Stimulated activated CD4-positive, alpha-beta T cell treated with anti-CD3 and anti-CD28 coated beads, Interleukin-12 subunit alpha, Interleukin-12 subunit beta, amount 100 ng/mL, for 24 hours (primary cell): ENCODE measurements at places on chromosomes 3 and 15.
A peak's percentile ranks its signal among the peaks of the same experiment; 100 is the strongest.

DNA sequence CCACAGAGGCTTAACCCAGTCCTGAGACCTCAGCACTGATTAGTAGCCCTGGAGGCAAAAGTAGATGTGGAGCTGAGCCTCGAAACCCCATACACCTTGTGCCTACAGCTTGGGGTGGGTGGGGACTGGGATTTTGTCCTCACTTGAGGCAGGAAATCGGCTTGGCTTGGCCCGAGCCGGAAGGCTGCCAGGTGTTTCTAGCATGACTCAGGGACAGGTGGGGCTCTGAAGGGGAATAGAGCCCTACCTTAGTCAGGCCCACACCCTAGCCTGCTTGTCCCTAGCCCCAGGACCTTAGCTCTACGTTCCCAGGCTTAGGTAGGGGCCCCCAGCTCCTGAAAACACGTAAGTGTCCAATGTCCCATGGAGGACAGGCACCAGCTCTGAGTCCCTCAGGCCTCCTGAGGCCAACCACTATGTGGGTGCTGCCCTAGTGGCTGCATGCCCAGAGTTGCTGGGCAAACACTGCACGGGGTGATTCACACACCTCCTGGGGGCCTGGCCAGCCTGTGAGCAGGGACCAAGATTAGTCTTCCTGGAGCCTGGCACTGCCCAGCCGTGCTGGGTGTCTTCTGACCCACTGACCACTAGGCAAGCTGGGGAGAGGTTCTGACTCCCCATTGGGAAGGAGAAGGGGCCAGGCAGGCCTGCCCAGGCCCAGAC, 3.1 kb downstream of the MST1R start:
- no peak for DNase-seq

DNA sequence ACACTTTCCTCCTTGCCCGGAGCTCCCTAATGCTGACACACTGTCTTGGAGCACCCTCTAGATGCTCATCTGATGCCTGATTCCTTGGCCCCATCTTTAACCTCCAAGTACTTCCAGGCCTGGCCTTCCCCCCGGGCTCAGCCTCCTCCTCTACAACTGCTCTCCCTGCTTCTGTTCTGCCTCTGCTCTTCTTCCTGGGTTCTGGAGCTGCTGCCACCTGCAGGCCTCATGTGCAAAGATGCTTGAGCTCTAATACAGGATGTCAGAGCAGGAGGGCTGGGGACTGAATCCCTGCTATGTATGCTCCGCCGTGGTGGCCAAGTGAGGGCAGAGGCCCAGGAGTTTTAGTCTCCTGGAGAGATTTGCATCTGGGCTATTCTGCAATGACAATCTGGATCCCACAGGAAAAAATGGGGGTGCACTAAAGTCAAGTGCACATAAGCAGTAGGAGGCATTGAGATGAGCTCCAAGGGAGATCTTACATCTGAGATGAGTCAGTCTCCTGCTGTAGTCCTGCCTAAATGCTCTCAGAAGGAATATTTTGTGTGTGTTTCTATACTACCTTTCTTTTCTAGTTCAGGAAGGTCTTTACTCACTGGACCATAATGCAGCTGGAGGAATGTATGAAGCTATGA, 296.3 kb downstream of the UACA start:
- DNase-seq = no peak

DNA sequence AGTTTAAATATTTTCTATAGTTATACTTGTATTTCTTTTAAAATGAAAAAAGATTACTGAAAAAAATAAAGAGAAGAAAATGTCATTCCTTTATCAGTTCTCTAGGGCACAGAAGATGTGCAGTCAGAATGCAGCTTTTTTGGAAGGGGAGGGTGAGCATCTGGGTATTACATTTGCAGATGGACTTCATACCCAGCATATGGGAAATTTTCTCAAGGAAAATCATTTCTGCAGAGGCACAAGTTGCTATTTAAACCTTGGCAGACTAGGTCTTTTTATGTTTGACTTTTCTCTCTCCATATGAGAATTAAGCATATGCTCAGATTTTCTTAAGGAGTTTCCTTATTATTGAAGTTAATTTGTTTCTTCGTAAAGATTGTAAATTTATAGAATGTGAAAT, 39.5 kb upstream of the ZNF385D start:
- no peak for DNase-seq

DNA sequence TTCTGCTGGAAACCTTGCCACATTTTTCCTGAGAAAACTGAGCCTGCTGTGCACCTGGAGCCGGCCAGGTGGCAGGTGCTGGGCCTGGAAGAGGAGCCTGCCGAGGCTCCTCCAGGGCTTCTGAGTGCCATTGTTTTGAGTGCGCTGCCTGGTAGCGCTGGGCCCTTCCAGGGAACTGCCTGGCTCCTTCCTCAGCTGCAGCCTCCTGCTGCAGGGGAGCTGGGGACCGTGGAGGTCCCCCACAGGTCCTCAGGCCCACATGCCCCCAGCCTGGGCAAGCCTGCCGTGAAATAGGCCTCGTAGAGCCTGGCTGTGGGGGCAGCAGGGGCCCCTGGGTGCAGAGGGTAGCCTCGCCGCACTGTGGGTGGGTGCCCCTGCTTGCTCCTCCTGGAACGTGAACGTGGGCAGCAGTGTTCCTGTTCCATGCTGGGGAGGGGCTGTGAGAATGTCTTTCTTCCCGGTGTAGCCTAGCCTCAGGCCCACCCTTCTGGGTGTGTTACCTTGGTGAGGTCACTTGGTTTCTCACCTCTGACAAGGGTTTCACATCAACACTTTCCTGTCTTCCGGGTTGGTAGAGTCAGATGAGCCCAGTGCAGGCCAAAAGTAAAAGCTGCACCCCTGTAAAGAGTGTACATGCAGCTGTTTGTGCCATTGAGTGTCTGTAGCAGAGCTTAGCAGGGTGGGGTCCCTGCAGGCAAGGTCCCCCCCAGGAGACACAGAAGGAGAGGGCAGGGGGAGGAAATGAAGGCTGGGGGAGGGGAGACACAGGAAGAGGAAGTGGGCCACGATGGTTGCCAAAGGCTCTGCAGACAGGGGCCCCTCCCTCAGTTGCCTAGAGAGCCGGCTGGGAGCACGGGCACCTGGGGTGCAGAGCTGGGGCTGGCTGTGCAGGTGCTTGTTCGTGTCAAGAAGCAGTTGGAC, 34.5 kb downstream of the KLF13 start:
- no peak for DNase-seq

- no peak for DNase-seq
Measured at GRCh38 chr15:22884344-22884743, 45.9 kb downstream of the NIPA2 start.

DNA sequence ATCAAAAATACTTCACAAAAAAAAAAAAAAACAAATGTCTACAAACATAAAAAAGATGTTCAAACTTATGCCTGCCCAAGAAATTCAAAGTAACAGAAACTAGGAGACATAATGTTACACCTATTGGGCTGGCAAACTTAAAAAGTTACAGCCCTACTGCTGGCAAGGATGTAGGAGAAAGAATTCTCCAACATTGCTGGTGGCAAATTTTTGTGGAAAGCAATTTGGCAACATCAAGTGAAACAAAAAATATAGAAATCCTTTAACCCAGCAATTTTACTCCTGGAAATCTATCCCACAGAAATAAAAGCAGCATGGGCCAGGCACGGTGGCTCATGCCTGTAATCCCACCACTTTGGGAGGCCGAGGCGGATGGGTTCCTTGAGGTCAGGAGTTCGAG, 73.2 kb downstream of the STAG1 start:
- DNase-seq = no peak

DNA sequence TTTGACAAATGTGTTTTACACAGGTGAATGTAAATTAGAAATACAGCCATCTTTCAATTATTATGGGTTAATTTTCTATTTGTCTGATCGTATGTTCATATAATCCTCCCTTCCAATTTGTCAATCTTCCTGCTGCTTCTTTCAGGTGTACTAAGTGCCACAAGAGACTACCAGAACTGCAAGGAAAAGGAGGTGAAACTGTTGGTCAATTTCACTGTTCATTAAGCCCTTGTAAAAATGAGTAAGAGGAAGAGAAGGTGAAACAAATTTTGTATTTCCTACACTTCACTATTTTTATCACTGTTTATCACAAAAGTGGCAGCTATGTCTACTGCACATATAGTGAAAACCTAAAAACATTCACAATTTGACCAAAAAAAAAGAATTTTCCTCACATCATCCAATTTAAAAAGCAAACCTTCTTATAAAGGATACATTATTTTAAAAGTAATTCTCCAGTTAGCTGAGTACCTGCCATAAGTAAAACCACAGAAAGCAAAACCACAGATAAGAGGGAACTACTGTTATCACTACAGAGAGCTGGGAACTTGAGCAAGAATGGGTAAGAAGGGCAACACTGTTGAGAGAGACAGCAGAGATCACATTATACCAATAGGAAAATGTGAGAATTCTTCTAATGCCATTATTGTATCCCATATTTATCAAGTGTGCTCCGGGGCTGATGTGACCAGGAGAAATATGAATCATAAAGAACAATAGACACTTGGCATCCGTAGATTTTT, 163.0 kb downstream of the TBC1D5 start:
- no peak for DNase-seq

- DNase-seq = no peak
Measured at GRCh38 chr15:91075739-91076138, 24.3 kb upstream of the SV2B start.

GRCh38 chr3:12963922-12964701, 109.1 kb downstream of the IQSEC1 start:
- no peak for DNase-seq

GRCh38 chr3:159763602-159764489, 224.8 kb upstream of the IL12A start:
- DNase-seq = peak; percentile 29

DNA sequence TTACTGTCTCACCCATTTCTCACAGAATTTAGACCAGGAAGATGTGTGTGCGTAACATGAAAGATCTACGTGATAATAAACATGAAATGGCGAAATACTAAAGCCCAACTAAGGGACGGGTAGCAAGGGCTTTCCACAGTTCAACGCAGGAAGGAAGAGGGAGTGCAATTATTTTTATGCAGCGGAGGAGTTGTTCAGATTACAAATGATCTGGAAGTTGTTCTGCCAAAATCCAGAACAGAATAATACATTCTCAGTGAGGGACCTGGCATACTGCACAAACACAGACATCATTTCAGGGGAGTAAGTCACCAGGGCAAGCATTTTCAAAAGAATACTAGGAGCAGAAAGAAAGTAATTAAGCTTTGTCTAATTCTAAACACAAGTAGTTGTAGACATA, 133.6 kb upstream of the RAP2B start:
- no peak for DNase-seq

DNA sequence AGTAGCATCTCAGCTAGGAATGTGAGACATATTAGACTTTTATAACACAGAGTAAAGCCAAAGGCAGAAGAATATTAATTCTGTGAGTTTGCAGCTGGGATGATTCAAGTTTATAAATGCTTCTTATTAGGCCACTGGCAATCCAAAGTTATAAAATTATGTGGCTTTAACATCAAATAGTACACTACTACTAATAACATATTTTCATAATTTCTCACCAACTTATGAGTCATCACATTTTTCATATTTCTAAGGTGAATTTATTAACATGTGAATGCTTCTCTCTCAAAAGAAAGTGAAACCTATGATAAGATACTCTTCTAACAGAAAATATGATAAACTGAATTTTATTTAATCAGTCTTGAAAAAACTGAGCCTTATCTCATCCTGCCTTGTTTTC, 1348.2 kb upstream of the ALCAM start:
- no peak for DNase-seq

DNA sequence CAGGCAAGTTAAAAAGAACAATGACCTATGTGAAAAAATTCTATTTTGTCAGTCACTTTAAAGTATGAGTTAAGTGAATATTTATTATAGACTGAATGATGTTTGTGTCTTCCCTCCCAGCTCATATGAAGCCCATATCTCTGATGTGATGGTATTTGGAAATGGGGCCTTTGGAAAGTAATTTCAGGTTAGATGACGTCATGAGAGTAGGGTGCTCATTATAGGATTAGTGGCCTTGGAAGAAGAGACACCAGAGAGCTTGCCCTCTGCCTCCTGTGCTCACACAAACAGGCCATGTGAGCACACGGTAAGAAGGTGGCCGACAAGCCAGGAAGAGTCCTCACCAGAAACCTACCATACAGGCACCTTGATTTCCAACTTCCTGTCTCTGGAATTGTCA, 138.8 kb upstream of the TNIK start:
- DNase-seq = no peak

GRCh38 chr3:71348001-71348632, 235.4 kb downstream of the FOXP1 start:
- no peak for DNase-seq

GRCh38 chr3:15556512-15556911, 35.0 kb upstream of the COLQ start:
- DNase-seq = no peak

DNA sequence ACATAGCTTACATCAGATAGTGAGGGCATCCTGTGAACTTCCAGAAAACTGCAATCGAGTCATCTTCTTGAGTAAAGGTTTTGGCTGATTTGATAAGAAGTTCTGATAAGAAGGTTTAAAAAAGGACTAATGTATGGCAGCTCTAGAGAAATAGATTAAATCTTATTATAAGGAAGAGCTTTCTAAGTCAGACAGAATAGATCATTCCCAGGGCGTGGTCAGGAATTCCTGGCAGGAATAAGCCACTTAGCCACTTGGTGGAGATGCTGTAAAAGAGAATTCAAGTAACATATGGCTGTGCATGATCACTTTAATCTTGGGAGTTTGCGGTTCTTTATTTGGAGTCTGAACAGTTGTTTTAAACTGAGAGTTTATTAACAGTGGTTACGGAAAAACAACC, 17.4 kb downstream of the PGBD4 start:
- DNase-seq = no peak

- no peak for DNase-seq
Measured at GRCh38 chr3:71245971-71246880, 337.3 kb downstream of the FOXP1 start.

DNA sequence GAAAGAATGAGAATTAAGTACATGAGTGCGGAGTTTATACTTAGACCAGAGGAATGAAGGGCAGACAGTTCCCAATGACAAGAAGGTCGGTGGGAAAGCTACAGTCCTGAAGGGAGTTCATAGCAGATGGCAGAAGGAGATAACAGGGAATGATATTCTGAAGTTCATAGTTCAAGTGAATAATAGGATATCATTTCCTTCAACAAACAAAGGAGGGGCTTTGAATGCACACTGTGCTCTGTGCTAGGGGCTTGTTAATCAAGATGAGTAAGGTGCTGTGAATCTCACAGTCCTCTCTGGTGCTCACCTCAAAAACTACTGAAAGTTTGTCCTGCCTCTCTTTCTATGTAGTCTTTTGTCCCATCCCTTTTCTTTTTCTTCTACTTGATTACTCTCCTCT, 41.9 kb downstream of the SIDT1 start:
- no peak for DNase-seq

DNA sequence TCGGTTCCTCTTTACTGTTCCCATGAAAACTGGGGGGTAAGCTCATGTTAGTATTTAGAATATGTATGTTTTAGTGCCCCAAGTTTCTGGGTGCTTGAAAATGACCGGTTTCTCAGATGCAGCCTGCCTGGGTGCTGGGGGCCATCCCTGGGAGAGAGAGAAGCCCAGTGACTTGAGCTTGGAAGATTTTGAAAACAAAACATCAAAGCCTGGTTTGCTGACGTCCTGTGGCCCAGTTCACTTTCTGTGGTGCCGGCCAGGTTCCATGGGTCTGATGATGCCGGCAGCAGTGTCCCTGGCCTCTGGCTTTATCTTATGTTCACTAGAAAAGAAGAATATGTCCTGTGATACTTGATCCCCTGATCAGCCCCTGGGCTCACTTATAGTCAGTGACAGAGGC, 17.1 kb downstream of the APBA2 start:
- no peak for DNase-seq

GRCh38 chr3:113166719-113167492, 44.5 kb upstream of the BOC start:
- DNase-seq = no peak
